SJSA1 (cell line): ENCODE measurements at places on chromosomes 3 and 15.

DNA sequence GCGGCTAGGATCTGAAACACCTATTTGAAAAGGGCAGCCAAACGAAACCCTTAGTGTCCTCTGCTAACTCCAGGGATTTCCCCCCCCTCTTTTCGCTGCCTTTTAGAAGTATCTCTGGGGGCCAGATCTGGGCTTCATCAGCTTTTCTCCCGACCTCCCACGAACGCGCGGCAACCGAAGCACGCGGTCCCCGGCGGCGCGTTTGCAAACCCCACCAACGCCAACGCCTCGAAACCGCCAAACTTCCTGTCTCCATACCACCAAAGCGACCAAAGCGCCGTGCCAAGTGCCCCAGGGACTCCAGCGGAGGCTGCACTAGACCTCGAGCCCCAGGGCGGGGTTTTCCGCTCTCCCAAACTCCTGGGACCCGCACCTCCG, 155.8 kb upstream of the FRMD4B start:
- DNase-seq: peak; percentile 31

GRCh38 chr3:196684548-196685407, 27.3 kb downstream of the CEP19 start:
- DNase-seq: peak; percentile 41

DNA sequence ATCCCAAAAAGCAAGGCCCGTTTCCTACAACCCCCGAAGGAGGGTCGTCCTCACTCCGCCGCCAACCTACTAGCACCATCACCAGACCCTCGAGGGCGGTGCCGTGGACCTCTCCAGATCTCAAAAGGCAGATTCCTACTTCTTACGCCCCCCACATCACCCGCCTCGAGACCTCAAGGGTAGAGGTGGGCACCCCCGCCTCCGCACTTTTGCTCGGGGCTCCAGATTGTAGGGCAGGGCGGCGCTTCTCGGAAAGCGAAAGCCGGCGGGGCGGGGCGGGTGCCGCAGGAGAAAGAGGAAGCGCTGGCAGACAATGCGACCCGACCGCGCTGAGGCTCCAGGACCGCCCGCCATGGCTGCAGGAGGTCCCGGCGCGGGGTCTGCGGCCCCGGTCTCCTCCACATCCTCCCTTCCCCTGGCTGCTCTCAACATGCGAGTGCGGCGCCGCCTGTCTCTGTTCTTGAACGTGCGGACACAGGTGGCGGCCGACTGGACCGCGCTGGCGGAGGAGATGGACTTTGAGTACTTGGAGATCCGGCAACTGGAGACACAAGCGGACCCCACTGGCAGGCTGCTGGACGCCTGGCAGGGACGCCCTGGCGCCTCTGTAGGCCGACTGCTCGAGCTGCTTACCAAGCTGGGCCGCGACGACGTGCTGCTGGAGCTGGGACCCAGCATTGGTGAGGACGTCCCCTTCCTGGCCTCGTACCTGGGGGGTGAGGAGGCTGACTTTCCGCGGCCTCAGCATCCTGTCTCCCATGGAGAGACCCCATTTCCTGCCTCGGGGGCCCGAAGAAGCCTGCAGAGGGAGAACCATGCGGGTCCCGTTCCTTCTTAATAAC, at the start of gene MYD88:
TSS of gene MYD88 (plus strand) at position 313 of the 842 bp plus-strand sequence. CDS start at position 353, 40 bp downstream.
- peak; percentile 76 for DNase-seq

- DNase-seq: peak; percentile 85
Observed at GRCh38 chr15:101127506-101128076, 124.3 kb downstream of the CHSY1 start.

- DNase-seq: no peak
Observed at GRCh38 chr15:92709110-92709790, 53.7 kb upstream of the FAM174B start.

- DNase-seq: no peak
Observed at GRCh38 chr15:100433304-100433703, 91.5 kb upstream of the ADAMTS17 start.

- no peak for DNase-seq
Observed at GRCh38 chr15:78359041-78359808, 19.1 kb downstream of the CRABP1 start.

DNA sequence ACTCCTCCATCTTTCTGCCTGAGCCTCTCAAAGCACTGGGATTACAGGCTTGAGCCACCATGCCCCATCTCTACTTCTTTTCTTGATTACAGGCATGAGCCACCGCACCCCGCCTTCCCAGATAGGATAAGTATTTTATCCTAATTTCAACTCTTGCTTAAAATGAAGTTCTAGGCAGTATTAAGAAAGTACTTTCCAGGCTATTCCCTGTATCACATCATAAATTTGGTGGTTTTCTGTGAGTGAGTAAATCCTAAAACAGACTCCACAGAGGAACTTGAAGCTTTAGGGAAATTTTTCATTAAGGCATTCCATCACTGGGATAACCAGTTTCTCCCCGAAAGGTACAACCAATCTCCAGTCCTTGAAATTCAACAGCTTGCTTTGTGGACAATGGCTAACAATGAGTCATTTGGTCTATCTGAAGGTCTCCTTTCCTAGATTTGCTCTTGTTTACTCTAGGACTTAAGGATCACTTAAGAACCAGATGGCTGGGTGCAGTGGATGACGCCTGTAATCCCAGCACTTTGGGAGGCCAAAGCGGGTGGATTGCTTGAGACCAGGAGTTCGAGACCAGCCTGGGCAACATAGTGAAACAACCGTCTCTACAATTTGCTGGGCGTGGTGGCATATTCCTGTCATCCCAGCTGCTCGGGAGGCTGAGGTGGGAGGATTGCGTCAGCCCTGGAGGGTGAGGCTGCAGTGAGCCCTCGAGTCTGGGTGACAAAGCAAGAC, 49.7 kb upstream of the SKIL start:
- DNase-seq: peak; percentile 67

GRCh38 chr15:57671636-57672035, 34.9 kb upstream of the POLR2M start:
- no peak for DNase-seq

DNA sequence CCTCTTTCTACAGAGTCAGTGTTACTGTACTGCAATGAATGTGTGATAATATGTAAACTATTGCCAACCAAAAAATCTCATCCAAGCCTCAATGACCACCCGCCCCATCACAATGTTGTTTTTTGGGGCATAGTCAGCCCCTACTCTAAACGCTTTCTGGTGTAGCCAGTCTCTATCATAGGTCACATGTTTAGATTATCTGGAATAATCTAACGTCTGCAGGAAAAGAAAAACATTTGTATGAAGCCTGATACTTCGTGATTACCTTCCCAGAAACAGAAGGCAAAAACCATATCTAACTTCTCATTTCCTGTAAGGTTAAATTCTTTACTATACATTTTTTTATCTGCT, 1331.8 kb upstream of the GBE1 start:
- no peak for DNase-seq

- DNase-seq: no peak
Observed at GRCh38 chr3:172592898-172593669, 69.9 kb upstream of the TNFSF10 start.

DNA sequence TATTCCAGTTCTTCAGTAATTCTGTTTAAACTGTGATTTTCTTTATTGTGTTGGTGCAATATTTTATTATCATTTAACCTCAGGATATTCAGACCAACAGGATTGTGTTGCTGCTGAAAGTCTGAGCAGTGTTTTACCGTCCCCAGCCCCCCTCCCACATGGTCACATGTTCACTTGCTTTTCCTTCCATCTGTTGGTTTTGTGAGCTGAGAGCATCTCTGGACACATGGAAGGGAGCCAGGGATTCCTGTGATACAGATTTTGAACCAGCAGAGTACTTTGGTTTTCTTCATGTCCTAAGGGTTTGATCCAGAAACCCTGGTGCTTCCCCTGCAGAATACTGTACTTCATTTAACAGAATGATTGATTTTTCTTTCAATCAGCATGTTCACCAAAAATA, 11.9 kb downstream of the ARRDC4 start:
- no peak for DNase-seq

DNA sequence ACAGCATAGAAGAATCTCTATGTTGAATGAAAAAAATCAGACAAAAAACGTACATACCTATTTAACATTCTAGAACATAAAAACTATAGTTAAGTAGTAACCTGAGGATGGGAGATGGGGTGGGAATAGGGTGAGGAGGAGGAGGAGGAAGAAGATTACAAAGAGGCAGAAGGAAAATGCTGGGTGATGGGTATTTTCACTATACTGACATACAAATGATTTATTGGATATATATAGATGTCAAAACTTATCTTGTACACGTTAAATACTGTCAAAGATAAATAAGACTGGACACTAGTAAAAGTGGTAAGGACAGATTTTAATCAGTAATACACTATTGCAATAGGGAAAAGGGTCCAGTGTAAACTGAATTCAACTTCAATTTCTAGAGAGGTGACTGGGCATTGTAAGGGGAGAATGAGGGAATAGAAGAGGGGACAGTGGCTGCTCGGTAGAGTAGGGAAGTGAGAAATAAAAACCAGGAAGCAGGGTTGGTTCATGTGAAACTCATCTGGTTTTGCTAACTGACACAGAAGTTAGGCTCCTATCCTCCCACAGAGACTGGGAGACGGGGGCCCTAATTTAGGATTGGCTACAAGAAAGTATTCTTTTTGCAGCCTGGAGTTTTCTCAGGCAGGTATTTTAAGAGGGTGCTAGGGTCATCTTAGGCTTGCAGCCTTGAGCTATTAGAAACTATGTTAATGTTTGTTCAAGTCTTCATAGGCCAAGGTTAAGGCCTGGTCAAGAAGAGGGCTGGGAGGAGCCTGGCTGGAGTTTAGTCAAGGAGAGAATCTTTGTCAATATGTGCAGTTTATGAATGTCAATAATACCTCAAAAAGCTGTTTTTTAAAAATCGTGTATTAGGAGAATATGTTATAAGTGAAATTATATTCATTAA, 15.0 kb upstream of the C15orf61 start:
- no peak for DNase-seq

DNA sequence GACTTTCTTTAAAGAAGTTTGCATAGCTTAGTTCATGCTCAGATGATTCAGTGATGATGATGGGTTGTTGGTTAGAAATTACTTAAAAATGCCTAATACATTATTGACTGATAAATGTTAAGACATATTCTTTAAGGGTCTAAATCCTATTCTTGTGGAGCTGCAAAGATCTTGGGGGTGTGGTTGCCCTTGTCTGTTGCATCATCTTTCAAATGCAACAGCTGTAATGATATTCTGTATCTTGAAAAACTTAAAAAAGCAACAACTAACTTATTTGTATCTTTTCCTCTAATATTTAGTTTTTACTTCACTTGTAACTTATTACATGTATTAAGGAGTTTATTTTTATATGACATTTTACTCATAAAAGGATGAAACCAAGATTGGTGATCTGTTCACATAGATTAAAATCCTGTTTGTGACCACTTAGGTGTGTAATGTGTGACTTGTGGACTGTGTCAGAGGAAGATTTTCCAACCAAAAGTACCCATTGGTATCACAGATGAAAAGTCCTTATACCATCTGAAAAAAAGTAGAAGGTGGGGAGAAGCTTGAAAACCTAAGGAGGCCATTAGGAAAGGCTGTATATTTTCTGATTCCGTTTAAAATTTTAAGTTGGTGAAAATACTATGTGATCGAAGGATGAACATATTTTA, 142.8 kb downstream of the IGF1R start:
- no peak for DNase-seq

DNA sequence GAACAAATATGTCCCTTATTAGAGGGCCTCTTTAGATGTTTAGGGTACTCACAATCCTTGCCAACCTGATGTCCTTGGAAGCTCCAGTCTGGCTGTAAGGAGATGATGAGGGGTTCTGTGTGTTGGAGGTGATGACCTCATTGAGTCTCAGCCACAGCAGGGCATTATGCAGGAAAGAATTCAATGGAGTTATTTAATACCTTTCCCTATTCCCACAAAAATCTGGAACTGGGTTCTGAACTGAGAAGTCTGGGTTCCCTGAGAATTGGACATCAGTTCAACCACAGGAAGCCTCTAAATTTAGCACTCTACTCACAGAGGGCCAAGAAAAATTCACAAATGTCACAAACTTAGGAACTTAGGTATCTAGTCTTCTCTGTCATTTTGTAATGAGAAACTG, 36.9 kb downstream of the SLC35A5 start:
- DNase-seq: no peak

DNA sequence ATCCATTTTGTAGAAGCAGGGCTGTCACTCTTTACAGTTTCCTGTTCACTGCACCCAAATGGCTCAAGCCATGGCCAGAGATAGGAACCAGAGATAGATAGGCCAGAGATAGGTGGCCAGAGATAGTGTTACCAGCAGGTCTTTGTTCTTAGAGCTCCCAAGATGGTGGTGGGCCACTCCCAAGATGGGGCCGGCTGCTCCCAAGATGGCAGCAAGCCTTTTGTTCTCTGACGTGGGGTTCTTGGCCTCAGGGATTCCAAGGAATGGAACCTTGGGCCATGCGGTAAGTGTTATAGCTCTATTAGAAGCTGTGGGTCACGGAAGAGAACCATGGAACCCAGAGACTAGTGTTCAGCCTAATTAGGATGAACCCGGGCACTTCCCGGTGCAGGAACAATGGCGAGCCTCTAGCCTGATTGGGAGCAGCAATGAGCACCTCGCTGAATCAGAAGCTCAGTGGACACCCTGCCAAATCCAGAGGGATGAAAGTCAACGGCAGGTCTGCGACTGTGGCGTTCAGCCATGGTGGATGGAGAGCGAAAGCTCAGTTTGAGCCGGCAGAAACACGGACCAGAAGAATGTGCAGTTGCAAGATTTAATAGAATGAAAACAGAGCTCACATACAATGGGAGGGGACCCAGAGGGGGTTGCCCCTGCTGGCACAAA, 45.0 kb upstream of the CD96 start:
- no peak for DNase-seq

GRCh38 chr15:74631408-74631807, 15.8 kb downstream of the CLK3 start:
- DNase-seq: no peak

DNA sequence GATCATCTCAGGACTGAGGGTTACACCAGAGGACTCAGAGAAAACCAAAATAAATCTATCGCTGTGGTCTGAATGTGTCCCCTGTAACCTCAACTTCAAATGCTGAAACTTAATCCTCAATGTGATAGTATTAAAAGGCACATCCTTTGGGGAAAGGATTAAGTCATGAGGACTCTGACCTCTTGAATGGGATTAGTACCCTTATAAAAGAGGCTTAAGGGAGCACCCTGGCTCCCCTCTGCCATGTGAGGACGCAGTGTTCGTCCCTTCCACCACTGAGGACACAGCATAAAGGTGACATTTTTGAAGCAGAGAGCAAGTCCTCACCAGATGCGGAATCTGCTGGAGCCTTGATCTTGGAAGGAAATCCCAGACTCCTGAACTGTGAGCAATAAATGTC, 39.5 kb downstream of the SRPRB start:
- DNase-seq: no peak

- DNase-seq: peak; percentile 97
Observed at GRCh38 chr3:30606301-30607031, at the start of gene TGFBR2. Gene TGFBR2 (plus strand): TSS chr3:30606601. CDS start chr3:30606884, 283 bp downstream.

- DNase-seq: no peak
Observed at GRCh38 chr3:80035021-80035420, 267.2 kb upstream of the ROBO1 start.

DNA sequence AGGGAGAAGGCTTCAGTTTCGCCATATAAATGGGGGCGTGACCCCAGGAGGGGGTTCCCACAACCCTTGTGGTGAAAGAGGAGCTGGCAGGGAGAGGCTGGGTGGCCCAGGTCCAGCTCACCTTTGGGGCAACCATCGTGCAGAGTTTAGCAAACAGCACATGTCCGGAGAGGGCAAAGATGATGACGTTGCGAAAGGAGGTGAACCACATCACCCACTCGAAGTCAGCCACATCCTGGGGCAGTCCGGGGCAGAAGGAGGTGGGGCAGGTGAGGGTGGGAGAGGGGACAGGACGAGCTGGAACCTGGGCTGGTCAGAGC, 3.7 kb downstream of the HHATL start:
- no peak for DNase-seq

- DNase-seq: no peak
Observed at GRCh38 chr3:55854494-55854893, 367.4 kb upstream of the WNT5A start.

GRCh38 chr3:122398920-122399319, 14.9 kb downstream of the FAM162A start:
- DNase-seq: no peak
